ENCODE measurements at places on chromosomes 16 and 17.

DNA sequence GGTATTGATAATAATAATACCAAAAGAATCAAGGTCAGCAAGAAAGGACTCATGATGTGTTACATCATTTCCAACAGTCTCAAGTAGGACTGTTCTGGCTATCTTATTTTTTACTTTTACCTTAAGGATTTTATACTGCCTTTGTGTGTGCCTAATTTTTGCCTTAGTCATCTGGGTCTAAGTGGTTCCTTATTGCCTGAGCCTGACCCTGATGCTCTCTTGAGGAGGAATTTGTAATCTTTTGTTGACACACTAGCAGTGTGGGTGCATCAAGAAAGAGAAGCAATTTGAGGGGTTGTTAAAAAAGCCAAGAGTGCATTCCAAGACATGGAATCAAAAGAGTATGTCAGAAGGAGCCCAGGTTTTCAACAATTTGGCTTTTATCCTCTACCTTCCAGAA lies 59.3 kb downstream of the TMEM100 start:
- DNase-seq, result no peak

DNA sequence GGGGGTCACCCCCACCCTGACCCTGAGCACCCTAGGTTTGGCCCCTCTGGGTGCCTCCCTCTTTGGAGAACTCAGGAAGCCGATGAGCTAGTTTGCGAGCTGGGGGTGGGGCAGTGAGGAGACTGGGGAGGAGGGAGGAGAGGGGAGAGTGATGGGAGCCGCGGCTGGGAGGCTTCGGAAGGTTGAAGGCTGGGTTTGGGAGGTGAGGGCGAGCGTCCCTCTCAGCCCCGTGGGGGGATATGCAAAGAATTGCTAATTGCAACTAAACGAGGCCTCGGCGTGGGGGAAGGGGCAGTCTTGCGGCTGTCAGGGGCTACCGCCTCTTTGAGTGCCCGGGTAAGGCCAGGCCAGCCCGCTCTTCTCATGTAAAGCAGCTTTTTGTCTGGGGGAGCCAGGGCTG lies 17.6 kb upstream of the FZD2 start:
- DNase-seq, result no peak

DNA sequence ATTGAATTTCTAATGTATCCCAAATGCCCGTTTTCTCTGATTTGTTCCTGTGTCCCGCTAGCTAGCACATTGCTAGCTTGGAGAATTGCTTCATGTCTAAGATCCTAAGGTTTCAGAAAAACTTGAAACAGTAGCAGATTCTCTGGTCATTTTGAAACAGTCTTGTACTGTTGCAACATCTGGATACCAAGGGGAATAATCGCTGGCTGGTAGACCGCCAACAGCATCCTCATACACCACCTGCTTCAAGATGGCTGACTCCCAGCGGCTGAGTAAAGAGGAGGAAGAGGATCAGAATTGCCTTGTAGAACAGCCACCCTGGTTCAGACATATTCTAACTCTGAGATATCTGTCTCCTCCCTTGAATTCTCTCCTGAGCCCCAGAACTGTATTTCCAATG lies 226.7 kb upstream of the ELAC2 start:
- DNase-seq, result no peak

GRCh38 chr16:16086653-16087446 lies 136.4 kb downstream of the ABCC6 start:
- no peak for DNase-seq

- DNase-seq, result no peak
Measured at GRCh38 chr16:12377497-12377896, 401.0 kb downstream of the SNX29 start.

DNA sequence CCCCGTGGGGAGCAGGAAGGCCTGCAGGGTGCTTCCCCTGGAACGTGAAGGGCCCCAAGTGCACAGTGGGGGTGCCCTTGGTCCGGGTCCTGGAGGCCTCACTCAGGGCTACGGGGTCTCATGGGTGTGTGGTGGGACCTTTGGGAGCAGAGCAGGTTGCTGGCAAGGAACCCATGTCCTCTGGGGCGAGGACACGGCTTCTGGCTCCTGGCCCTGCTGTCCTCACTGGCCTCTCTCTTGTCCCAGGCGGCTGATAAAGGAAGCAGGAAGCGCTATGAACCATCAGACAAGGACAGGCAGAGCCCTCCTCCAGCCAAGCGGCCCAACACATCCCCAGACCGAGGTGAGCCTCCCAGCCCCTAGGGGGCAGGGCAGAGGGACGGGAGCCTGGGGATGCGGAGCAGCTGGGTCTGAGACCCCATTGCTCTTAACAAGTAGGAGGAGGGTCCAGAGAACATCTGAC lies 9.8 kb upstream of the IL17C start:
- DNase-seq, result no peak

DNA sequence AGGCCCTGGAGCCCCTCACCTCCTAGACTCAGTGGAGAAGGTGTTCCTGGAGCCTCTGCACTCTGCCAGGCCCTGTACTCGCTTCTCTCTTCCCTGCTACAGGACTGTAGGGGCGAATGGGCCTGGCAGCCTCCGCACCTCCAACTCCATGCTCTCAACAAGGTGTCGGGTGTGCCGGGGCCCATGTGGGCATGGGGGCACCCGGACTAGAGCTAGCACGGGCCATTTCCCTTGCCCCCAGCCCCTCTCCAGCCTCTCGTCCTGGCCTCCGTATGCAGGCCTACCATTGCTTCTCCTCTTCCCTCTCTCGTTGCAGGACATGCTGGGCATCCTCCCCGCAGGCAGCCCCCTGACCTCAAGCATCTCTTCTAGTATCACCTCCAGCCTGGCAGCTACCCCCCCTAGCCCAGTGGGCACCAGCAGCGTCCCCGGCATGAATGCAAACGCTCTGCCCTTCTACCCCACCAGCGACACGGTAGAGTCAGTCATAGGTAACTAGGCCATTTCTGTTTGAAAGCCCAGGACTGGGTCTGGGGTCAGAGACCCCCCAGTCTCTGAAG lies 25.8 kb downstream of the UNC13D start:
- no peak for DNase-seq

DNA sequence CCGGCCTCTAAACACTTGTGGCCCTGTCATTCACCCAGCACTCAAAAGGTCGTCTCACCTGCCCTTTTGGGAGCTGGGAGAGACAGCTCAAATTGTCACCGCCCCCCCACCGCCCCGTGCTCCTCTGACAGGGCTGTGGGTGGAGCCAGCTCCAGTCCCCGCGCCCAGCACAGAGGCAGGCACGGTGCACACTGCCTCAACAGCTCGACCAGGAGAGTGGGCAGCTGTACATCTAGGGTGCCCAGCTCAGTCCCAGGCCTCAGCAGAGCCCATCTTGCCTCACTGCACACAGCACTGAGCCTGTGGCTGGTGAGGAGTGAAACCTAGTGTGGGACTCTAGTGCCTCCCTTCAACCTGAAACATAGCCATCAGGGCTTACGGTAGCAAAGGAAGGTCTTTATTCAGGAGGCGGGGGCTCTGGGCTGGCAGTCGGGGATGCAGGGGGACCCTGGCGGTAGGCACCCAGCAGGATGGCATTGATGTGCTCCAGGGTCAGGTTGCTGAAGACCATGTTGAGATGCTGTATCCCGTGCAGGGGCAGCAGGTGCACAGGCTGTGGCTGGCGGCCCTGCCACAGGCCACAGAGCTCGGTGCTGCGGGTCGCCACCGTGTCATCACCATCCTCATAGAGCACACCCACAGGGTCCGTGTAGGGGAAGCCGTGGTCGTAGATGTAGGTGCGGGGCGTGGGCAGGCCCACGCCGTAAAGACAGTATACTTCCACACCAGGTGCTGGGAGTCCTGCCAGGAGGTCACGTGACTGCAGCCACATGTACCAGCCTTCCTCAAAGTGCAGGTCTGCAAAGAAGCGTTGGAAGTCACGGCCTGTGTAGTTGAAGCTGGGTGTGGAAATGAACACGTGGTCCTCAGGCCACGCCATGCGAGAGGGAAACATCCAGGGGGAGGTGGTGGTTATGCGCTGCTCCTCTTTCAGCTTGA lies 3.1 kb upstream of the PSMB10 start:
- no peak for DNase-seq

GRCh38 chr17:12648498-12648897 lies 17.2 kb upstream of the MYOCD start:
- DNase-seq, result no peak

GRCh38 chr17:61416540-61417363 lies 17.1 kb downstream of the TBX2 start:
- DNase-seq, result peak; percentile 18

GRCh38 chr17:13437966-13438779 lies 163.6 kb downstream of the HS3ST3A1 start:
- DNase-seq, result no peak

GRCh38 chr16:3099732-3100499 lies 822 bp upstream of the ZSCAN10 start:
- peak; percentile 64 for DNase-seq

- no peak for DNase-seq
Measured at GRCh38 chr16:85544668-85545067, 68.5 kb upstream of the GSE1 start.

DNA sequence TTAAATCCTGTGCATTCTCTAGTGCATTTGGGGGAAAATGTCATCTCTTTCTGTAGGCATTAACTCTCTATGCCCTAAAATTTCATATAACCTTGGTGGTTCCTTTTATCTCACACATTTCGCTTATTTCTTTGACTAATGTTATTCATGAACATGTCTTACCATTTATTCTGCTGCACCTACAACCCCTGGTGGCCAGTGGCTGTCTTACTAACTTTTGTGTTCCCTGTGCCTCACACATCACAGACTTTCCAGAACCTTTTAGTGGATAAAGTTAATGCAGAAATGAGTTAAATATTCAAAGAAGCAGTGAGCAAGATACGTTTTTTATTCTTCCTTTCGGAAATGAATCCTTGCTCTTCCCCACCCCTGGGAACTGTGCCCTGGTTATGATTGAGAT lies 111.9 kb downstream of the CDH13 start:
- DNase-seq, result no peak

GRCh38 chr17:64399071-64399766 lies 8.6 kb upstream of the PECAM1 start:
- DNase-seq, result no peak

DNA sequence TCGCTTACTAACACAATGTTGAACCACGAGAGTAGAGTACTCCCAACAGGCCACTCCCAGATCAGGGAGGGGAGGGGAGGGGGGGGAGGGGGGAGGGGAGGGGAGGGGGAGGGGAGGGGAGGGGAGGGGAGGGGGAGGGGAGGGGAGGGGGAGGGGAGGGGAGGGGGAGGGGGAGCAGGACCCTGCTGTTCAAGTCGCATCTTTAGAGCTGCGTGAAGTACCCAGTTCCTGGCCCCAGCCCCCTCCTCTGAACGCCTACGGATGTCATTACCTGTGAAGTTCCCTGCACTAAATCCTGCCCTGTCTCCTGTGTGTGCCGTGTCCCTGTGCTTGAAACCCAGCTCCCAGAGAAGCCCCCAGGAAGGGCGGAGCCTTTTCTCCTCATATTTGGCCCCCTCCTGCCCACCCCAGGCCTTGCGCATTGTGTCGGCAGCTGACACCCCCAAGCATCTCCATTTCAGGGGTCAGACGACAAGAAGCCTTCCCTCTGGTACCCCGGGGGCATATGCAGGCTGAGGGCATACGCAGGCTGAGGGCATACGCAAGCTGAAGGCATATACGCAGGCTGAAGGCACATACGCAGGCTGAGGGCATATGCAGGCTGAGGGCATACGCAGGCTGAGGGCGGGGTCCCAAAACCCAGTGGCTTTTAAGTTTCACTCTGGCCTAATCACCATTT lies 330.2 kb downstream of the C16orf95 start:
- no peak for DNase-seq

- no peak for DNase-seq
Measured at GRCh38 chr17:72204742-72205141, 83.9 kb downstream of the SOX9 start.

DNA sequence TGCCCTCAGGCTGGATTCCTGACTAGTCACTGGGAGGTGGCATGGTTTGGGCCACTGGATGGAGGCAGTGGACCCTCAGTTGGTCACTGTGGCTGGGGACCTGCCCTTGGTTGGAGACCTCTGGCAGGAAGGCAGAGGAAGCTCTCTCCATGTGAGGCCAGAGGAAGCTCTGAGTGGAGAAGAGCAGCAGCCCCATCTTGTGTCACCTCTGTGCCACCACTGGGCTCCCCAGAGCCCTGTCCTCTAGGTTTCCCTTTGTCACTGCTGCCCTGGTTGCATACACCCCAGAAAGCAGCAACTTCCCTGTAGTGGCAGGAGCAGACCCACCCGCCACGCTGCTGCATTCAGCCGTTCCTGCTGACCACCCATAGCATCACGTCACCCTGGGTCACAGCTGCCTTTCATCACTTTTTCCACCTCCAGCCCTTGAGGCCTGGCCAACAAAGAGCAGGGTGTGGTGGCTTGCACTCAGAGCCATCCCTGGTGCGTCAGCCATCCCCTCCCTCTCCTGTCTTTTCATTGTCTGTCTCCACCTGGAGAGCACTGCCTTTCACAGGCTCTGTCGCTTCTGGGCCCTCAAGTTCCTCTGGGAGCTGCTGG lies 11.9 kb downstream of the CTRL start:
- no peak for DNase-seq

- peak; percentile 29 for DNase-seq
Measured at GRCh38 chr16:11328172-11329070, 16.8 kb upstream of the RMI2 start.

All from activated naive CD4-positive, alpha-beta T cell (primary cell).